ENCODE measurements at places on chromosomes 3 and 15.

DNA sequence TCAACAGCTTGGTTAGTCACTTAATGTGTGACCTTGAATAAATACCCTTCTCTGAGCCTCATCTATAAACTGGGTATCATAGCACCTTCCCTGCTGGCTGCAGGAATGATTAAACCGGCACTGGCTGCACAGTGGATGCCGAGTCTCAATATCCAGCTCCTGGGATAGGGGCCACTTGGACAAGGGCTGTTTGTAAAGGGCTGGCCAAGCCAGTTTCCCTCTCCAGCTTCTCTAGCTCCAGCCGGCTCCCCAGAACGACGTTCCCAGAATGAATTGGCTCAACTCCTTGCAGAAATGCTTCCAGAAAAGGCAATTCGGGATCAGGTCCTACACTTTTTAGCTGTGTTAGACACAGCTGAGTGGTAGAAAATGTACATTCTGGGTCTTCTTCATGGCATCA is 58.8 kb downstream of the LSM3 start:
- DNase-seq: no peak

DNA sequence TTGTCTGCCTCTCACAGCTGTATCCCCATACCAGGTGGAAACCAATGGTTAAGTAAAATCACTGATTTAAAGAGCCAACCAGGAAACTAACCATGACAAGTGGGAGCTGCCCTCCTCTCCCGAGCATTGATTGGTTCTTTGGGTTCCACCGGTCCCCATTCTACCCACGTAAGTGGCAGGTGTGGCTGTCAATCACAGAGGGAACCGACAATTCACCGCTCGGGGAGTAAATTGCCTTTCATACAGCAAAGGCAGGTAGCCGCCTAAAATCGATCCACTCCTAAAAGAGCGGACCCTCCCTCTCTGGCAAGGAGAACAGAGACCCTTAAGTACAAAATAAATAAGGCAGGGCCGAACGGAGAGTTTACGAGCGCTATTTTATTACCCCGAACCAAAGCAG is 1.2 kb downstream of the ERC2 start:
- peak; percentile 91 for DNase-seq

DNA sequence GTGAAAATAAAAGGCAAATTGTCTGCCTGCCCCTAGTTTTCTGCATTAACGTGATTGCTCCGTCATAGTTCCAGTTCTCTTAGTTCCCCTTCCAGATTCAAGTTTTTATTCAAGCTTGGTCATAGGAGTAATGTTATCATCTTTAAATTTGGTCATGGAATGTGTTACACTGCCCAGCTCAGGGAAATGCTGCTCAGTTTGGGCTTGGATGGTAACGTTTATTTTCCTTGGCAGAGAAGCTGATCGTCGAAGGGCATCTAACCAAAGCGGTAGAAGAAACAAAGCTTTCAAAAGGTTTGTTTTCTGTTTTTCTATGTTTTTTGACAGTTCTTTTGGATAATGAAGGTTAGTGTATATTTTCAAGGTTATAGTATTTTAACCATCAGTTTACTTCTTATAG is 118.4 kb upstream of the FLNB start:
- DNase-seq: no peak

DNA sequence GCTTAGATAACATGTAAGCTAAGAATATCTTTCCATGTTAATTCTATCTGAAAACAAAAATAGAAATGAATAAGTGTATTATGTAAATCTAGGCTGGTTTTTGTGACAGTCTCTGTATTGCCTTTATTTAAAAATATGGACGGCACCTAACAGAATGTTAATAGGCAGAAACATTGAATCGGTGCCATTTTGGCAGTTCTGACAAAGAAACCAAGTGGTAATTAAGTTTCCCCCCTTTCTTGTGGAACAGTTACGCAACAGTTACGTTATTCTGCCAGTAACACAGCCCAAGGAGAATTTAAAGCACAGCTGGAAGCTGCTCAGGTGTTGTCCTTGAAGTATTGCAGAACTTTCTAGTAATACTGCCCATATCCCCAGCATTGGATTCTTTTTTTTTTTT is 21.5 kb downstream of the LARS2 start:
- DNase-seq: no peak

GRCh38 chr15:73589766-73590165 is 43.4 kb downstream of the NPTN start:
- no peak for DNase-seq

DNA sequence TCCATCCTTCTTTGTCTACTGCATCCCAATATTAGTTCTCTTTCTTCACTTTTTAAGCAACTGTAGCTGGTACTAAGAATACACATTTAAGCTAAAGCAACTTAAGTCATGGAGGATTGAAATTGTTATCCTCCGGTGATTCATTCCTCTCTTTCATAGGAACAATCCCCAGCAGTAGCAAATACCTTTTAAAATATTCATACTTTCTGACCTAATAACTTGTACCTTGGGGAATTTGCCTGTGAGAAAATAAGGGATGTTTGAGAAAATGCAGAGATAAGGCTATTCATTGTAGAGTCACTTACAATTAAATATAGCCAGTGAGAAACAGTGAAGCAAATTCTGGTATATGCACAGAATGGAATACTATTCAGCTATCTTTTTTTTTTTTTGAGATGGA is 66.0 kb downstream of the VPS13C start:
- DNase-seq: no peak

- DNase-seq: no peak
These were observed 55.2 kb downstream of the PCSK6 start for GRCh38 chr15:101434032-101434920.

DNA sequence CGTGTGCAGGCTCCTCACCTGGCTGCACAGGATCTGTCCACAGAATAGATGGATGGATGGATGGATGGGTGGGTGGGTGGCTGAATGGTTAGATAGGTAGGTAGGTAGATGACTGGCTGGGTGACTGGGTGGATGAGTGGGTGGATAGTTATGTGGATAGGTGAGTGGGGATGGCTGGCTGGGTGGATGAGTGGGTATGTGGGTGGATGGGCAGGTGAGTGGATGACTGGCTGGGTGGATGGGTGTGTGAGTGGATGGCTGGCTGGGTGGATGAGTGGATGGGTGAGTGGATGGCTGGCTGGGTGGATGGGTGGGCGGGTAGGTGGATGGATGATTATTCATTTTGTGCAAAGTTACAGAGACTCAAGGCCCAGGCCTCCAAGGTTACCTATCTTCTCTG is 172.9 kb upstream of the CTDSPL start:
- no peak for DNase-seq

- no peak for DNase-seq
These were observed 3.7 kb upstream of the ZNF609 start for GRCh38 chr15:64456634-64457108.

DNA sequence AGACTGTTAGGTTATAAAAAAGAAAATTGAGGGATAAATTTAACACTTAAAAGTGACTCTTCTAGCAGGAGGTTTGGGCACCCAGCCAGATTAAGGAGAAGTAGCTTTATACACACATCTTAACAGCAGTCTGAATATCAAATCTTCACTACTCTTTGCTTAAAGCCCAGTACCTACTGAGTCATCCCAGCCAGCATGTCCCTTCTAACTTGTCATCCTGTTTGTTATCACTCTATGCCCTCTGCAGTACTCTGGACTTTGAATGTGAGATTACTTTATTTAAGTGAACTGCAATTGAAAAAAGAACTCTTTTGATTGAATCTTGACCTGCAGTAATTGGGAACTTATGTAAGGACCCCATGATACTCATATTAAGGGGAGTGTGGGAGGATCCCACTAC is 77.6 kb downstream of the FHIT start:
- DNase-seq: no peak

GRCh38 chr3:185062191-185062590 is 90.7 kb downstream of the C3orf70 start:
- DNase-seq: no peak

DNA sequence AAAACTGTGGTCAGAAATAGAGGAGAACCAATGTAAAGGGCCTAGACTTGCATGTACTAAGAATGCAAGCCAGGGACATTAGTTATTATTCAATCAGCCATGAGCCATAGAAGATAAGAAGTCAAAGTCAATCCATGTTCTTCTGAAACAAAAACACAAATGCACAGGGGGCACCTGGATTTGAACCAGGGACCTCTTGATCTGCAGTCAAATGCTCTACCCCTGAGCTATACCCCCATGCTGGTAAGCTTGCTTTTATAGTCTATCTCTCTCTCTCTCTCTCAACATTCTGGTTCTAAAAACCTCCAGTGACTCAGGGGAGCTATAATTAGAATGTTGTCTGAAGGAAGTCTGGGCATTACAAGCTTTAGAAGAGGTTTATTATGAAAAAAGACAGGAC is 85.6 kb upstream of the ACP3 start:
- DNase-seq: no peak

DNA sequence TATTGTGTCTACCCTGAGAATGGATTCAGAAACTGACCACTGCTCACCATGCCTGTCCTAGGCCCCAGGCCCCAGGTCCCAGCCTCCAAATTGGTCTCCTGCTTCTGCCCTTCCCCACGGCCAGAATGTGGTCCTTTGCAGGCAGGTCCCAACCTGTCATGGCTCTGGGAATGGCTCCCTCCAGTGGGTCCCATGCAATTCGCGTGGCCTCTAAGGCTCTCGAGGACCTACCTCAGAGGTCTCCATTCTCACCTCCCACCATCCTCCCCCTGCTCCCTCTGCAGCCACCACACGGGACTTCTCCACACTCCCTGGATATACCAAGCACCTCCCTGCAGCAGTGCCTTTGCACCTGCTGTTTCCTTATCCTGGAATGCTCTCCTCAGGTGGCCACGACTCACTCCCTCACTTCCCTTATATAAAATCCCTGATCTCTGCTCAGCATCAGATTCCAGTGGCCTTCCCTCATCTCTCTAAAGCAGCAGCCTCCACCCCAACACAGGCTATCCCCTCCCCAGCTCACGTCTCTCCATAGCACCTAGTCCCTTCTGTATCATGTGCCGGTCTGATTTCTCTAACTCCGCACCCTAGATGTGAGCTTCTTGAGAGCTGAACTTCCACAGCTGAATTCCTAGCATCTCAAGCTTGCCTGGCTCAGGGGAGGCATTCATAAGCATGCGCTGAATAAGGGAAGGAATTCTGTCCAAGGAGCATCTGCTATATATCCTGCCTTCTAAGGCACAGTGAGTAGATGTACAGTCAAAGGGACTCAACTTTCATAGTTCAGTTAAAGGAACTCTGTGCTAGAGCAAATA is 56.9 kb downstream of the ARRDC4 start:
- DNase-seq: no peak

GRCh38 chr3:40827226-40827625 is 302.5 kb downstream of the ZNF621 start:
- DNase-seq: no peak

- DNase-seq: no peak
These were observed 938.4 kb upstream of the SEMA6D start for GRCh38 chr15:46778876-46779275.

DNA sequence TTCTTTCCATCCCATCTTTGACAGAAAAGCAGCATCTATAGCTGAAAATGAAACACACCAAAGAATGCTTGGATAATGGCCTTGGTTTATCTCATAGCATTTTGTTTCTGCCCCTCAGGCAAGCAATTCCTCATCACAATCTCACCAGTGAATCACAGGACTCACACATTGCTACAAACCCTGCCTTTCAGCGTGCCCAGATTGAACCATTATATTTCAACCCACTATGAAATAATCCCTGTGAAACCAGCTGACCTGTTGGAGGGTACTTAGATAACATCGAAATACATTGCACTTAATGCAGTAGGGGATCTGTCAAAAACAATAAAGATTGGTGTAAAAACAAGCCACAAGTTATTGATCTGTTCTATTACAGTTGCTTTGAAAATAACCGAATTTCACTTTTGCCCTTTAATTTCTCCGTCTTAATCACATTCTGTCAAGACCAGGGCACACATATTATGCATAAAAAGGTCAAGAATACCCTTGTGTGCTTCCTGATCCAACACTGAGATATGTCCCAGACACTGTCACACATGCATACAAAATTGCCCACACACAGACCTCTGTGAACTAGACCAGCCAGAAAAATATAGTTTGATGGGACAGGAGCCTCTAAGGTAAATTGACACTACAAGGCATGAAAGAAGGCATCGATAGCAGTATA is 839.8 kb downstream of the NTRK3 start:
- DNase-seq: no peak

DNA sequence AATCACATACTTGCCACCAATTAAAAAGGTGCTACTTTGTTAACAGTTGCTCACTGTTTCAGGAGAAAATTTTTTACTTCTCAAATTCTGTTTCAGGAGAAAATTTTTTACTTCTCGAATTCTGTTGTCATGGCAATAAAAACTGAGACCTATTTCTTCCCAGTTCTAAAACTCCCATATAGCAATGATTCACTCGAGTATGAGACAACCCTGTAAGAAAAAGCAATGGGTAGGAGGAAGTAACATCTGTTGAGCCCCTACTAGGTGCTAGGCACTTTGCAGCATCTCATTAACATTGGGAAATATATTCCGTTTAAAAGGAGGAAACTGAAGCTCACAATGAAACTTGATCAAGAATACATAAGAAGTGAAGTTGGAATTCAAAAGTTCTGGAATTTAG is 35.1 kb upstream of the IGSF11 start:
- no peak for DNase-seq

DNA sequence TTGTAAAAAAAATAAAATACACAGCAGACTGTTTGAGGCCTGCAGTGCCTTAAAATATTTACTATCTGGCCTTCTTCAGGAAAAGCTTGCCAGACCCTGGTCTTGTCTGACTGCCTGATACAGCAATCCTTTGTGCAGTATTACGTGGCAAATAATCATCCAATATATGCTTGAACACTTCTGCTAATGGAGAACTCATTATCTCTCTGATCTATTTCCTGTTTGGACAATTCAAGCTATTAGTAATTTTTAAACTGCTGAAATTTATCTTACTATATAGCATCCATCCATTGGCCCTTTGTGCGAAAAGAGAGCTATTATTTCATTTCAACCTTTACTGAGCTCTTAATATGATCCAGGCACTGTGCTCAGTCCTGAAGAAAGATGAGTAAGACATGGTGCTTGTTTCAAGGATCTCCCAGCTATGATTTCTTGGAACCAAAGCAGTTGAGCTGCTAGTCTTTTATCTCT is 15.9 kb downstream of the ATG7 start:
- DNase-seq: no peak

DNA sequence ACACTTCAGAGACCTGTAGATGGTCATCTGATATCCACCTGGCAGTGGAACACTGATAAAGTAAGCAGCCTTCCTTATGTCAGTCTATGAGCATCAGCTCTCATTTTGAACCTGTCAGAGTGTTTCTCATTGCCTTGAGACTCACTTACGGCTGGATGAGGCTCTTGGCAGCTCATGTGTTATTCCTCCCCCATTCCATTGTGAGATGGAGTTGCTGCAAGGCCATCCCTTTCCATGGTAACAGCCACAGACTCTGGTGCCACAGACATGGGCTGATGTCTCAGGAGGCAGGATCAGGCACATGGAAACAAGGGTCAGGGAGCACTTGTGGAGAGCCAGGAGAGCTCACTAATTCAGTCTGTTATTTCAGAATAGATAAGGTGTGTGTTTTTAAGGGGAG is 11.9 kb downstream of the KCNAB1 start:
- no peak for DNase-seq

- no peak for DNase-seq
These were observed 219.2 kb upstream of the ARHGEF26 start for GRCh38 chr3:153901991-153902390.

Data from H7 (cell line).